Activated T-cell treated with anti-CD3 and anti-CD28 coated beads, Interleukin-2, amount 50 U/mL, for 48 hours (primary cell): ENCODE measurements at places on chromosomes 5 and 9.

- DNase-seq = no peak
These were observed 198.1 kb upstream of the WWC1 start for GRCh38 chr5:168093200-168093910.

DNA sequence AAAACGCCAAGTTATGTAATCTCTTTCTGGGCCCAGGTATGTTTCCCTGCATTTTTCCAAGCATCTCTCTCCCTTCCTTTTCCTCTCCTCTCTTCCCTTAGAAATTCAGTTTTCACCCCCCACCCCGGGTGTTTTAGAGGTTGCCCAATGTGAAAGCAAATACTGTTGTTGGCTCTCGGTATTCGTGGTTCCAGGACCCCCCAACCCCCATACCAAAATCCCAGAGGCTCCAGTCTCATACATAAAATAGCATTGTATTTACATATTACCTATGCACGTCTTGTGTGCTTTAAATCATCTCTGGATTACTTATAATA, 48.8 kb downstream of the ACER2 start:
- no peak for DNase-seq

DNA sequence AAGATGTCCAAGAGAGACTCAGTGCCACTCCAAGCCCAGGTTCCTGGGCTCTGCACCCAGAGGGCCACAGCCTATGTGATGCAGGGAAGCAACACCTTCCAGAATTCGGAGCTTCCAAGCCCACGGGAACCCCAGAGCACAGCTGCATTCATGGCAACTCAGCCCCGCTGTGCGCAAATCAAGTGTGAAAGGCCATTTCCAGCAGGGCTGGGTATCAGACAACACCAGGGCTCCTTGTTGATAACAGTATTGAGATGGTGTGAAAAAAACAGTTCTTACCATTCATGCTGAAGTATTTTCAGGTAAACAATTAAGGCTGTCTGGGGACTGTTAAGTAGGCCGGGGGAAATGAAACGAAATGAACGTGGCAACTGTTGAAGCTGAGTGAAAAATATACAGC, 10.1 kb downstream of the ROR2 start:
- DNase-seq = no peak

GRCh38 chr9:78196258-78196657, 39.6 kb upstream of the CEP78 start:
- no peak for DNase-seq
